HS-27A (cell line): ENCODE measurements at places on chromosomes 7 and 10.

GRCh38 chr10:44310762-44311562 is 73.9 kb downstream of the CXCL12 start:
- DNase-seq, result no peak

DNA sequence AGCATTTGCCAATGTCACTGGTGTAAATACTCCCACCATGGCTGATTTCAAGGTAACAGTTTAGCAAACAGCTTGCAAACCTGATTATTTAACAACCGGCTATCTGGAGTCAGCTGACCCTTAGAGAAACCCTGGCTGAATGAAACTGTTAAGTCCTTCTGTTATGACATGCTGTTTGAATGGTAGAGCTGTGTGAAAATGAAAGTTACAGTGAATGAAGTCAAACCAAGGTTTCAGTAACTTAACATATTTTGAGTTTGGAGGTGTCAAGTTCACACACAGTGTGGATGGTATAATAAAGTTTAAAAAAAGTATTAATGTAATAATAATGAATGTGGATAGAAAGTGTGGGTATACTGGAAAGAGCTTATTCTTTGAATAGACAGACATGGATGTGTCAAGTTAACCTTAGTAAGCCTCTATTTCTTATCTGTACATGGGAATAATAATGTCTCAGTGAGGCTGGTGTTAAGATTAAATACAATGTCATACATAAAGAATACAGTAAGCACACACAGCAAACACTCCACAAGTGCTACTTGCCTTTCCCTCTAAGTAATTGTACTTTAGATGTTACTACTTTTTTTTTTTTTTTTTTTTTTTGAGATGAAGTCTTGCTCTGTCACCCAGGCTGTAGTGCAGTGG is 150.4 kb downstream of the TAX1BP1 start:
- no peak for DNase-seq

DNA sequence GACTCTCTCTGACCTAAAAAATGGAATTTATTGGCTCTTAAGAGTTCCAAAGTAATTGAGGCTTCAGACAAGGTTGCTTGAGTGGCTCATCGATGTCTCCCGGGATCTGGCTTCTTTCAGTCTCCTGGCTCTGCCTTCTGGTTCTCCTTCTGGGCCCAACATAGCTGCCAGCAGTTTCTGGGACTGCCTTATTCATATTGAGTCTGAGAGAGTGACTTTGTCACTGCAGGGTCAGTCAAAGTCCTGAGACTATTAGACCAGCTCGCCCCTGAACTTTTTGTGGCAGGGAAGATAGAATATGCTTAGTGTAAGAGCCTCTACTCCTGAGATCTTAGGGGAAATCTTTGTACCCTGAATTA is 94.0 kb downstream of the MMRN2 start:
- no peak for DNase-seq

GRCh38 chr7:6271060-6271658 is 1.3 kb downstream of the CYTH3 start:
- DNase-seq, result no peak

- peak; percentile 15 for DNase-seq
Measured at GRCh38 chr7:95045236-95045923, 138.0 kb downstream of the PPP1R9A start.

GRCh38 chr10:60138842-60139241 is 232.5 kb upstream of the CCDC6 start:
- DNase-seq, result no peak

GRCh38 chr7:55432506-55432905 is 67.4 kb downstream of the LANCL2 start:
- DNase-seq, result no peak

DNA sequence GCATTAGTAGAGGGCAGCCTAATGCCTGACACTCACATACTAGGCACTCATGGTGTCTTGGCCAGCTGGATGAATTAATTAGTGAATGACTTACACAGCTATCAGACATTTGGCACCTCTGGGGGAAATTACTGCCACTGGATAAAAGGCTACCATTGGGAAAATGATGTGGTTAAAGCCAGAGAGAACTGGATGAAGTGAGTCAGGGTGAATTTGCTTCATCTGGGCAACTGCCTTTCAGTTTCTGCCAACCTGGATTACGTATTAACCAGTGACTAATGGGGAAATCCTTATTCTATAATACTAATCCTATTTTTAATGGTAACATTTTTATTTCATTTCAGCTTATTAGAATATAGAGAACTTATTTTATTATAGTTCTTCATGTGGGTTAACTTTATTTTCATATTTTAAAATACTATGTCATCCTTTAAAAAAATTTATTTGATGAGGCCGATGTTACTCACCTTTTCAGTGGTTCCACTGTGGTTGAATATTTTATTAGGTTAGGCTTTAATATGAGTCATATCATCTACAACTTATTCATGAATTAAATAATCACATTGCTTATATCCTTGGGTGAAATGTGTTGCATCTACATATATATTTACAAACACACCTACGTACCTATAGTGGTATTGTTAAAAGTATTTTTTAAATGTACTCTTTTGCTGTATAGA is 85.6 kb upstream of the CAPZA2 start:
- DNase-seq, result peak; percentile 58

DNA sequence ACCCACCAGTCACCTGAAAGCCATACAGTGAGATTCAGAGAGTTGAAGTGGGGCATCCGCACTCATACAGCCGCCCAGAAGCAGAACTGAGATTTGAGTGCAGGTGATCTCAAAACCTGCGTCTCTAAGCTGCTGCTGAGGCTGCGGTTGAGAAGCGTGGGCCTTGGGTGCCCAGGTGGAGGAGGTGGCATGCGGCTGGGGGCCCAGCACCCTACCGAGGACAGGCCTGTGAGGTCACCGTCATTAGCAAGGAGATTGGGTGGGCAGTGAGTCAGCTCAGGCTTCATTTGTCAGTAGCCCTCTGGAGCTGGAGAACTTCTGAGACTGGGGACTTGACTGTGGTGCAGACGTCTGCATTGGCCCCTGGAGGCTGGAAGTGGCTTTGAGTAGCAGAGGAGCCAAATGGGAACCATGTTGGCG is 29.8 kb downstream of the ZMIZ1 start:
- no peak for DNase-seq

DNA sequence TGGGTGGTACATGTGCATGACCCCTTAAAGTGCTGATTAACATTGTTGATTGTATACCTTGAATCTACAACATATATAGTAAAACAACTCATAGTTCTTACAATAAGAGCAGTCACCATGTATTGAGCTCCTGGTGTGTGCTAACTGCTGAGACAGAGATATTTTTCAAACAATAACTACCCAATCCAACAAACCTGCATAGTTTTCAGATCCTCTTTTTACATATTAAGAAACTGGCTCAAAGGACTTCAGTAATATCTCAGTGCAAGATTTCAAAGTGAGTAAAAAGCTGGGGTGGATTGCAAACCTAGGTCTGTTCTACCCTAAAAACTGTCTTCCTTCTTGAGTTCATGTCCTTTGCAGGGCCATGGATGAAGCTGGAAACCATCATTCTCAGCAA is 272.2 kb downstream of the SNX13 start:
- no peak for DNase-seq

DNA sequence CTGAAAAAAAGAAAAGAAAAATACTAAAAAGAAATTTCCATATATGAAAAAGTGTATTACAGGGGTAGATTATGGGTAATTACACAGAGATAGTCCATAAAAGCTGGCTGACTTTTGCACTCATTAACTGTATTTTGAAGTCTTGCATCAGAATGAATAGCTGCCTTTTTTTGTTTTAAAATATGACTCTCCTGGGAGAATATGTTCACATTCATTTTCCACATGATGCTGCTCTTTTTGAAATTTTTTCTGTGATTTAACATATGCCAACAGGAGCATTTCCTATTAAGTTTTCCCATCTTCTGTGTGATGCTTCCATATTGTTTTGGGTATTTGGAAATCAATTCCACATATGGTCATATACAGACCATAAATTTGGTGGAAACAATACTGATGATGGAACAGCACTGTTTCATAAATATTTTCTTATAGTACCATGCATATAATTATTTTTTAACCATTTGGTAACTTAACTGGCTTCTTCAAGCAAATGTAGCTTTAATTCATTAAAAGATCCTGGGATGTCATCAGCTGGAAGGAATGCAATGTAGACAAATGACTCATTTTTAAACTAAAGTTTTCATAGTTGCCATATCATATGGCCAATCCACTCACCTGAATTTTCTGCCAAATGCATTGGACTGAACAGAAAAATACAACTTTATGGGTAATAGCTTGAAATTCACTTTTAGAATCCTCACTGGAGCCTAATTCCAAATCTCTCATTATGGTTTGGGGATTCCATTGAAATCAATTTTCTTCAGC is 313.9 kb upstream of the GLI3 start:
- DNase-seq, result no peak

DNA sequence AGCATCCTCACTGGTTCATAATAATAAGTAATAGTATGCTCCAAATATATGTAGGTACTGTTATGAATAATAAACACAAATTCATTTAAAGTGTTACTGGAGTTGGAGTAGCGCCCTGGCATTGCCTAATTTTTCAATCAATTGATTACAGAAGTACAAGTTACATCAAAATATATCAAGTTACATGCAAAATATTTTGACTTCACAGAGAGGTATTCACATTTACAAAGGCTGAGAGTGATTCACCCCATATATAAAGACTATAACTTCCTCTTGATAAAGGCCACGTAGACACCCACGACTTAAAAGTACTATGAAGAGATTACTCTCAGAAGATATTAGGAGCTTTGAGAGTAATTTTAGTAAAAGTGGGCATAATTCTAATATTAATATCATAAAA is 13.6 kb upstream of the COL17A1 start:
- DNase-seq, result no peak

DNA sequence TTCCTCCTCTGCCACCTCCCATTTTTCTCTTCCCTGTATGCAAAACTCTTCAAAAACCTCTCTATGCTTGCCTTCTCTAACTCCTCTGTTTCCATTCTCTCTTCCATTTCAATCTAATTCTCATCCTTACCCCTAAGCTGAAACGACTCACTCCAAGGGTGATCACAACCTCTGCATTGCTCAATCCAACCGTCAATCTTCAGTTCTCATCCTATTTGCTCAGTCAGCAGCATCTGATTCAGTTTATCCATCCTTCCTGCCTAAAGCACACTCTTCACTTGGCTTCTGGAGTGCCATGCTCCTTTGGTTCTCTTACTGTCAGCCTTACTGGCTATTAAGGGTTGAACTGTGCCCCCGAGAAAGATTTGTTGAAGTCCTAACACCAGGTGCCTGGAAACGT is 163.5 kb upstream of the NEBL start:
- DNase-seq, result no peak
